ENCODE measurements at places on chromosomes 5 and 9. TPM values are rescaled to one million over a fixed set of nuclear protein-coding genes. Genes with fewer than 3 reads are reported as not detected.

Gene ANKRD34B
- total RNA-seq = not detected

Gene MCIDAS
- total RNA-seq = not detected

Gene NIPAL4
- not detected for total RNA-seq

Gene ESM1
- total RNA-seq = 0.87 TPM

Gene GADD45G
- 2.8 TPM for total RNA-seq

Gene PCDHB2
- total RNA-seq = not detected

Gene SPINK4
- total RNA-seq = not detected
